Vagina (tissue), 2 donors: ENCODE measurements at places on chromosomes 5 and 9.

DNA sequence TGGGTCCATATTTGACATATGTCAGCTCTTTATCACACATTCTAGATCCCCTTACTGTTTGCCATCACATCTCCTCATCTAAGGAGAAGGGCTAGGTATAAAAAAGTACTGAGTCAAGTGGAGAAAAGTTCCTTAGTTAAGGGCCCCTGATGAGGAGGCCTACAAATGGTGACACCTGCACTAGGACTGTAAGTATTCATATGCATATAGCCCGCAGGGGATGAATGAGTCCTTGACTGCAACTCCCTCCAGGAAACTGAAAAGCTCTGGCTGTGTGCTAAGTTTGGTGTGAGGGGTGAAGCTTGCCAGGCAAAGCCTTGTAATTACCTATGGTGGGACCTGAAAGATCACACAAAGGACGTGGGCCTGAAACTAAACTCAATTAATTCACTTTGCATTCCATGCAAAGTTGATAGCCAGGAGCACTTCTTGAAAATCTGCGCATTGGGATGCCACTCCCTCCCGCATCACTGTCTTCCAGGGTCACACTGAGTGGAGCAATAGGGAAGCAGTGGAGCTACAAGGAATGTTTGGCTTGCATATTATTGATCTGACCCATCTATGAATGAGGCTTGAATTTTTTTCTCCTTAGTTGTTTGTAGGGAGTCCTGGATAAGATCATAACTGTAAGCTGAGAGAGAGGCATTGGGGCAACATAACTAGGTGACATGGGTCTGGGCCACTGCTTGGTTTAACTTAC, 11.9 kb upstream of the EQTN start:
- H3K27ac ChIP-seq = no peak overlapping the region
- DNase-seq = no peak
- no peaks in the 10 kb centered on the region for H3K27me3 ChIP-seq

GRCh38 chr5:1502046-1502736, 21.6 kb downstream of the LPCAT1 start:
- H3K27ac ChIP-seq = no peak overlapping the region
- DNase-seq = no peak
- no peak overlapping the region for H3K4me3 ChIP-seq
- peaks cover 65% of the 10 kb centered on the region for H3K4me1 ChIP-seq
- H3K27me3 ChIP-seq = no peaks in the 10 kb centered on the region

- no peaks in the 10 kb centered on the region for H3K36me3 ChIP-seq
- no peak overlapping the region for H3K27ac ChIP-seq
- no peak for DNase-seq
- H3K27me3 ChIP-seq = no peaks in the 10 kb centered on the region
Observed at GRCh38 chr5:120655828-120656435, 191.8 kb downstream of the PRR16 start.

GRCh38 chr9:13322828-13323550, 43.5 kb upstream of the MPDZ start:
- H3K36me3 ChIP-seq = no peaks in the 10 kb centered on the region
- H3K4me1 ChIP-seq = no peaks in the 10 kb centered on the region
- H3K27me3 ChIP-seq = no peaks in the 10 kb centered on the region
- H3K4me3 ChIP-seq = no peak overlapping the region

DNA sequence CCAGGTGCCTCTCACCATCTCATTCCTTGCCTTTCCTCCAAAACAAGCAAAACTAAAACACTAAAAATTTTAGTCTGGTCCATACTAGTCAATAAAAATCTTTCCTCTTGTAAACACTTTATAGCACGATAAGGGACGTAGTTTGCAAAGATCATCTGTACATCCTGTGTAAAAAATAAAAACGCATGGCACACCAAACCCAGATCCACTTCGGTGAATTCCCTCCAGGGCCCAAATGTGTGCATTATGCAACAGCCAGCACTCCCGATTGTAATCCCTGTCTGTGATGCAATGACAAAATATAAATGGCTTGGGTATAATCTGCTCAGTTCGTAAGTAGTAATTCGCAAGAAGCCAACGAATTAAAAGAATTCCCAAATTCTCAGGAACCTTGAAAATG, 1.4 kb downstream of the FAM169A start:
- no peaks in the 10 kb centered on the region for H3K36me3 ChIP-seq
- no peak overlapping the region for H3K4me3 ChIP-seq
- peaks cover 8% of the 10 kb centered on the region for H3K4me1 ChIP-seq
- DNase-seq = no peak

GRCh38 chr5:179504191-179504590, 46.2 kb upstream of the RUFY1 start:
- H3K27me3 ChIP-seq = no peaks in the 10 kb centered on the region
- H3K36me3 ChIP-seq = no peaks in the 10 kb centered on the region
- no peak overlapping the region for H3K27ac ChIP-seq
- no peak for DNase-seq
- H3K4me3 ChIP-seq = no peak overlapping the region
- H3K4me1 ChIP-seq = no peaks in the 10 kb centered on the region

GRCh38 chr5:88829054-88829453, 53.9 kb downstream of the MEF2C start:
- no peak for DNase-seq
- H3K4me3 ChIP-seq = no peak overlapping the region
- H3K4me1 ChIP-seq = peaks cover 13% of the 10 kb centered on the region
- H3K36me3 ChIP-seq = no peaks in the 10 kb centered on the region
- no peaks in the 10 kb centered on the region for H3K27me3 ChIP-seq

DNA sequence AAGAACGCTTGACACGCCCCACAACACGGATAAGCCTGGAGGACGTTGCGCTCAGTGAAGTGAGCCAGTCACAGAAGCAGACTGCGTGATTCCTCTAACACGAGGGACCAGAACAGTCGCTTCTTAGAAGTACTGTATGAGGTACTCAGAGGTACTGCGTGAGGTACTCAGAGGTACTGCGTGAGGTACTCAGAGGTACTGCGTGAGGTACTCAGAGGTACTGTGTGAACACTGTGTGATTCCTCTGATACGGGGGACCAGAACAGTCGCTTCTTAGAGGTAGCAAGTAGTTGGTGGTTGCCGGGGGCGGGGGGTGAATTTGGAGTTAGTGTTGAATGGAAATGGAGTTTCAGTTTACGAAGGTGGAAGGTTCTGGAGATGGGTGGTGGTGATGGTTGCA, 5.8 kb downstream of the NDUFS6 start:
- peaks cover 4% of the 10 kb centered on the region for H3K4me1 ChIP-seq
- H3K36me3 ChIP-seq = no peaks in the 10 kb centered on the region
- no peaks in the 10 kb centered on the region for H3K27me3 ChIP-seq
- H3K4me3 ChIP-seq = no peak overlapping the region

DNA sequence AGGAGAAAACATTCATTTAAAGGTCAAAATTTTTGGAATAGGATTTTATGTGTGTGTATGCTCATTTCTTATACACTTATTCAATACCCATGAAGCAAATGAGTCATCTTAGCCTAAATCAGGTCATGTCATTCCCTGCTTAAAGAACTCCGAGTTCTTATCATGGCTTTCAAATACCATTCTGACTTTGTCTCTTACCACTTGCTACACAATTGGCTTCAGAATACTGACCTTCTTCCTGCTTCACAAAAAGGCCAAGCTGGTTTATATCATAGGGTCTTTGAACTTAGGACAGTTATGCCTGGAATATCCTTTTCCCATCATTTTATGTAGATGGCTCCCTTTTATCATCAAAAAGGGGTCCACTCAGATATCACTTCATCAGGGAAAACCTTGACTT, 652.2 kb upstream of the WWC1 start:
- H3K36me3 ChIP-seq = no peaks in the 10 kb centered on the region
- H3K27ac ChIP-seq = no peak overlapping the region

GRCh38 chr9:127166111-127166510, 43.7 kb upstream of the ANGPTL2 start:
- DNase-seq = no peak
- no peak overlapping the region for H3K27ac ChIP-seq
- H3K27me3 ChIP-seq = no peaks in the 10 kb centered on the region
- no peaks in the 10 kb centered on the region for H3K36me3 ChIP-seq
- no peak overlapping the region for H3K4me3 ChIP-seq
- peaks cover 34% of the 10 kb centered on the region for H3K4me1 ChIP-seq

DNA sequence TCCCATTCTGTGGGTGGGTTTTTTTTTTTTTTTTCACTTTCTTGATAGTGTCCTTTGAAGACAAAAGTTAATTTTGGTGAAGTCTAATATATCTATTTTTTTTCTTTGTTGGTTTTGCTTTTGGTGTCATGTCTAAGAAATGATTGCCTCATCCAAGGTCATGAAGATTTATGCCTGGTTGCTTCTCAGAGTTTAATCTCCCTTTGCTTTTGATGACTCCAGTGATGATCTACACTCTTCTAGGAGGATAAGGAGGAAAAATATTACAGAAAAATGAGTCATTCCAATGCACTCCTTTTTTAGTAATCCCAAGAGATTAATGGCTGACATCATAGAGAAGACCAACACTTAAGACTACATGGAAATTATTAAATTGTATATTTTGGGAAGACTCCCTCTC, 79.7 kb upstream of the ICE1 start:
- H3K4me1 ChIP-seq = peaks cover 7% of the 10 kb centered on the region
- no peak for DNase-seq
- no peaks in the 10 kb centered on the region for H3K27me3 ChIP-seq
- H3K36me3 ChIP-seq = no peaks in the 10 kb centered on the region

- no peaks in the 10 kb centered on the region for H3K36me3 ChIP-seq
- no peak overlapping the region for H3K27ac ChIP-seq
- no peak overlapping the region for H3K4me3 ChIP-seq
- H3K27me3 ChIP-seq = no peaks in the 10 kb centered on the region
- no peak for DNase-seq
Observed at GRCh38 chr5:54936201-54936600, 49.2 kb downstream of the ESM1 start.

DNA sequence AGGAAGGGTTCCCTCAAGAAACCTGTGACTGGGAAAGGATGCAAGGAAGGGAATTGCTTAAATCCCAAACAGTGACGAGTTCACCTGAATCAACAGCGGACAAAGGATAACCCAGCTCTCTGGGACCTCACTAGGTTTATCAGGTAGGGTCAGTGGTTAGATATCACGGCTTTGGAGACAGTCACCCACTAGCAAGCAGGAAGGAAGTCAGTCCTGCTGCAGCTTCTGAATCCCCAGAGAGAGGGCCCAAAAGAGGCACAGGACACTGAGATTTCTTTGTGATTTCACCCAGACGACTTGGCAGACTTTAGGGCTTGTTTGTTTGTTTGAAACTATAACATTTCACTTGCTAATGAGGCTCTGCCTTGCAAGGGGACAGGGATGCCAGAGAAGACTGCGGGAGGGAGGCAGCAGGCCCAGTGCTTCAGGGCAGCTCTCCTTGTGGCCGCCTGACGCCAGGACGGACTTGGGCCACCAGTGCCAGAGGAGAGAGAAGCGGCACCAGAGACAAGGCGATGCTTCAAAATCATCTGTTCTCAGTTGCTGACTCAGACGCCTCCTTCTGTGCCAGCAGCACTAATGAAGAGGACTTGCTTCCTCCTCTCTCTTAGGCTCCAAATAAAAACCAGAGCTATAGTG, 275.6 kb upstream of the SLC30A5 start:
- H3K4me1 ChIP-seq = no peaks in the 10 kb centered on the region
- H3K36me3 ChIP-seq = no peaks in the 10 kb centered on the region
- H3K27me3 ChIP-seq = no peaks in the 10 kb centered on the region
- H3K27ac ChIP-seq = no peak overlapping the region
- DNase-seq = no peak
- no peak overlapping the region for H3K4me3 ChIP-seq

DNA sequence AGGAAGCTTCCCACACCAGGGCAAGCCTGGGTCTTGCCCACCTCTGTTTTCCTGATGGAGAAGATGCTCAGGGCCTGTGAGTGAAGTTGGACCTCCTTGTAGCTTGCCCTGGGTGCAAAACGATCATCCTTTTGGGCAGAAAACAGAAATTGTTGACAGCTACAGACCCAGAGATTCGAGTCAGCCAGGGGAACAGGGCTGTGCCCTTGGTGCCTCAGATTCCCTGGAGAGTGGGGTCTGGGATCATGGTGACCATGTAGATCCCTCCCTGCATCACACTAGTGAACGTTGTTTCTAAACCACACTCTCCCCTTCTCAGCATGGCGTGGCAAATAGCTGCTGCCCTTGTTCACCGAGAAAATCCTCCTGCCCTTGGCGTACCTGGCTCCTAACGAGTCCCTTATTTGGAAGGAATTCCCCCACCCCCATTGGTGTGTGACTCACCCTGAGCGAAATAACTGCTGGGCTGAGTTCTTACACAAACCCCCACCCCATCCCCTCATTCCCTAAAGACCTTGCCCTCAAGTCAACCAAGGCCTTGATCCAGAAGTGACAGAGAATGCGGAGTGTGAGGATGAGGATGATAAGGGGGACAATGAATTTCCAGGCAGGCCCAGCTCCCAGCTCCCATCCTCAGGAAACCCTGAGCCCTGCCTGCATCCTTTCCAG, 1.1 kb upstream of the DCANP1 start:
- no peaks in the 10 kb centered on the region for H3K27me3 ChIP-seq
- H3K4me3 ChIP-seq = no peak overlapping the region
- H3K36me3 ChIP-seq = no peaks in the 10 kb centered on the region
- no peaks in the 10 kb centered on the region for H3K4me1 ChIP-seq

DNA sequence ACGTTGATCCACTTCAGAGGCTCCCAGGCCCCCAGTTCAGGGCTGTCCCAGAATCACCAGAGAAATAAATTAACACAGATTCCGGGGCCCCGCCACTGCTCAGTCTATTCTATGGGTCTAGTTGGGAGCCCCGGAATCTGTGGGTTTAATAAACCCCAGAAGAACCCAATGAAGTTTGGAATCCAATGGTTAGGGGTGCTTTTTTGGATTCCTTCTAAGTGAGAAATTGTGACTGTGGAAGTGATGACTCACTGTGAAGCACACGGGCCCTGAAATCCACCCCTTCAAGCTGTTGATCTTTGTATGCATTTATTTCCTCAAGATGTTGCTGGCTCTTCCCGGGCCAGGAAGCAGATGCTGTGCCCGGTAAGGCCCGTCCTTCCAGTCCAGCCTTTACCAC, 57.3 kb upstream of the SLC28A3 start:
- H3K36me3 ChIP-seq = no peaks in the 10 kb centered on the region
- no peak for DNase-seq
- no peaks in the 10 kb centered on the region for H3K27me3 ChIP-seq
- no peak overlapping the region for H3K4me3 ChIP-seq
- no peaks in the 10 kb centered on the region for H3K4me1 ChIP-seq

GRCh38 chr9:129551393-129551973, 69.4 kb downstream of the C9orf50 start:
- no peak overlapping the region for H3K4me3 ChIP-seq
- no peak overlapping the region for H3K27ac ChIP-seq
- peak; percentile 83 for DNase-seq
- no peaks in the 10 kb centered on the region for H3K27me3 ChIP-seq
- H3K36me3 ChIP-seq = no peaks in the 10 kb centered on the region

DNA sequence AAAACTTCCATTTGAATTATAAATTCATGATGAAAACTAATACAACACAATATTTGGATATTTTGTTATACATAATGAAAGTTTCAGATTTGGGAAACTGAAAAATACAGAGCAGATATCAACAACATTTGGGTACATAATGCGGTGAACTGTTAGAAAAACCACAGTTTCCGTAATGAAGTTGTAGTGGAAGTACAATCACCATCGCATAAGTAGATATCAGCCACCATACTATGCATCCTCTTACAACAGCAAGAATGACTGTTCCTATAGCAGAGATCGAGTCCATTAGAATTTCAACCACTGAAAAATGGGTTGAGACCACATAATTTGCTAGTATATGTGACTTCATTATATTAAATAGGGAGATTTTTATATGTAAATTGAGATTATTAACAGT, 770.2 kb upstream of the DMAC1 start:
- H3K27me3 ChIP-seq = no peaks in the 10 kb centered on the region
- H3K4me1 ChIP-seq = no peaks in the 10 kb centered on the region
- no peak for DNase-seq
- H3K36me3 ChIP-seq = no peaks in the 10 kb centered on the region
- H3K27ac ChIP-seq = no peak overlapping the region
- H3K4me3 ChIP-seq = no peak overlapping the region
